Activated effector memory CD4-positive, alpha-beta T cell treated with Interleukin-2 at 50 U/mL for 16 hours (primary cell): ENCODE measurements at places on chromosomes 5 and 9.

DNA sequence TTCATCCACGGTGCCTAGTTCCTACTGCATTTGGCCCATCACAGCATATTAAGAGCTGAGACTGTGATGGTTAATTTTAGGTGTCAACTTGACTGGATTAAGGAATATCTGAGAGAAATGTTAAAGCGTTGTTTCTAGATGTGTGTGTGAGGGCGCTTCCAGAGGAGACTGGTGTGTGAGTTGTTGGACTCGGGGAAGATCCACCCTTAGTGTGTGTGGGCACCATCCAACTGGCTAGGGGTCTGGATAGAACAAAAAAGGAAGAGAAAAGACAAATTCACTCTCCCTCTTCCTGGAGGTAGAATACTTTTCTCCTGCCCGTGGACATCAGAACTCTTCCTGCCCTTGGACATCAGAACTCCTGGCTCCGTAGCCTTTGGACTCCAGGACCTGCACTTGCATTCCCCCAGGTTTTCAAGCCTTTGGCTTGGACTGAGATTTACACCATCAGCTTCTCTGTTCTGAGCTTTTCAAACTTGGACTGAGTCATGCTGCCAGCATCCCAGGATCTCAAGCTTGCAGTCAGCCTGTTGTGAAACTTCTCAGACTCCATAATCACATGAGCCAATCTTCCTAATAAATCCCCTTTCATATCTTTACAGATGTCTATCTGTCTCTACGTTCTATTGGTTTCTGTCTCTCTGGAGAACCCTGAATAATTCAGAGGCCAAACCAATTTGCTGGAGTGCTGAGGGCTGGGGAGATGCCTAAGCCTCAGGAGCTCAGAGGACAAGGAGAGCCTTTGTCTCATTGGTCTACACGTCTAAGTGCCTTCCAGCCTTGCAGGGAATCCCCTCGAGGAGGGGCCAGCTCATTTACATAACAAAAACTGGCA lies 164.5 kb downstream of the DCP2 start:
- DNase-seq = no peak

GRCh38 chr9:33043671-33044070 lies 18.6 kb downstream of the DNAJA1 start:
- DNase-seq = no peak

- no peak for DNase-seq
Observed at GRCh38 chr5:1999794-2000193, 117.1 kb upstream of the IRX4 start.

- no peak for DNase-seq
Observed at GRCh38 chr9:34484678-34485077, 26.1 kb downstream of the DNAI1 start.

- DNase-seq = no peak
Observed at GRCh38 chr5:129593525-129593924, 133.4 kb downstream of the ADAMTS19 start.
